Activated T-helper 1 cell treated with anti-CD3 and anti-CD28 coated beads, Interleukin-2, amount 50 U/mL, for 16 hours (primary cell): ENCODE measurements at places on chromosomes 3 and 15.

GRCh38 chr3:177110386-177110785 lies 86.9 kb downstream of the TBL1XR1 start:
- DNase-seq = no peak

GRCh38 chr15:98920091-98920880 lies 87.3 kb downstream of the PGPEP1L start:
- no peak for DNase-seq

DNA sequence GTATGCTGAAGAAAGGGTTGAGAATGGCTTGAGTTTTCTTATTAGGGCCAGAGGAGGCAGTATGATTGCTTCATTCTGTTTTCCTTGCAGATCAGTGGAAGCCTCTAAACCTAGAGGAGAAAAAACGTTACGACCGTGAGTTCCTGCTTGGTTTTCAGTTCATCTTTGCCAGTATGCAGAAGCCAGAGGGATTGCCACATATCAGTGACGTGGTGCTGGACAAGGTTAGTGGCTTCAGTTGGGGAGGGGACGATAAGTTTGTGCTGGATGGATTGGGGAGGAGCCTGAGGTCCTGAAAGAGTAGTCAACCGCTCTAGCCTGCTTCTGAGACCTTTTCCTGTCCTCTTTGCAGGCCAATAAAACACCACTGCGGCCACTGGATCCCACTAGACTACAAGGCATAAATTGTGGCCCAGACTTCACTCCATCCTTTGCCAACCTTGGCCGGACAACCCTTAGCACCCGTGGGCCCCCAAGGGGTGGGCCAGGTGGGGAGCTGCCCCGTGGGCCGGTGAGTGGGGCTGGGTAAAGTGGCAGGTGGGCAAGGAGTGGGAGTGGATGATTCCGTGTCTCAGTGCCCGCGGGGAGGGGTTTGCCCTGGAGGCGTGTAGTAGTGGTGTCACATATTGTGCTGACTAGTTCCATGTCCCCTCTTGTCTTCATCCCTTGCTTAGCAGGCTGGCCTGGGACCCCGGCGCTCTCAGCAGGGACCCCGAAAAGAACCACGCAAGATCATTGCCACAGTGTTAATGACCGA lies 8.5 kb downstream of the EIF4G1 start:
- no peak for DNase-seq

DNA sequence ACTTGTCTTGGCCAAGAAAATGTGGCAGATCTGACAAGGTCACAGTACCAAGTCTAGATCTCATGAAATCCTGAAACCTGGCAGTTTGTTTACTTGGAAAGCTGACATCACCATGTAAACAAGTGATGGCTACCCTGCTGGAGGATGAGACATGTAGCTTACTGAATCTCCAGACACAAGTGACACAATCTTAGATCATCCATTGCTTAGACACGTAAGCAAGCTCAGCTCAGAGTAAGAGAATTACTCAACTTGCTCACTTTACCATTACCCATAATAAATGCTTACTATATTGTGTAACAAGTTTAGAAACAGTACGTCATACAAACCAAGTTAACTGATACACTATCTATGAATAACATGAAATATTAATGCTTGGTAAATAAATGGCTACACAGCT lies 263.8 kb downstream of the TBC1D5 start:
- DNase-seq = no peak

DNA sequence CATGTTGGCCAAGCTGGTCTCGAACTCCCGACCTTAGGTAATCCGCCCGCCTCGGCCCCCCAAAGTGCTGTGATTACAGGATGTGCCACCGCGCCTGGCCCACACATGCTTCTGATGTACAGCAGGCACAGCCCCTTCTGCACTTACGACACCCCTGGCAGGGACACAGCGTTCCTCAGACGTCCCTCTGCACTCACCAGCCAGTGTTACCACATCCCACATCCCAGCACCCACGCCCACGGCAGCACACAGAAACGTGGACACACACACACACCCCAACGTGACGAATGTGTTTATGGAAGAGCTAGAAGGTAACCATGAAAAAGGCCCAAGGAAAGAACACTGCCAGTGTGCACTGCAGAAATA lies 576 bp upstream of the RPAP1 start:
- DNase-seq = no peak

DNA sequence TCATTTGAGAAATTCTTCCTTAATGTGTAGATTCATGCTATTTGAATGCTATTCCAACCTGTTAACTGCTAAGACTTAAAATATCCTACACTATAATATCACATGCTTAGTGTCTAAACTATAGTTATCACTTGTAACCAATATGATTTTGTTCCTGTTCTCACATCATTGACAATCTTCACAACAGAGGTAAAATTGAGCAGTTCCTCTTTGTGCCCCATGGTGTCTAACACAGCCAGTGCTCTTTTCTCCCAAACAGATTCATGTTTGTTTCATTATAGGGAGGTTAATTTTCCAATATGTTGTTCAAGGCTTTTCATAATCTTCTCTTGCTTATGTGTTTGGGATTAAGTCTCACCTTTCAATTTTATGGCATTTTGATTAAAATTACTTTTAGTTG lies 591.1 kb downstream of the ZPLD1 start:
- DNase-seq = no peak

DNA sequence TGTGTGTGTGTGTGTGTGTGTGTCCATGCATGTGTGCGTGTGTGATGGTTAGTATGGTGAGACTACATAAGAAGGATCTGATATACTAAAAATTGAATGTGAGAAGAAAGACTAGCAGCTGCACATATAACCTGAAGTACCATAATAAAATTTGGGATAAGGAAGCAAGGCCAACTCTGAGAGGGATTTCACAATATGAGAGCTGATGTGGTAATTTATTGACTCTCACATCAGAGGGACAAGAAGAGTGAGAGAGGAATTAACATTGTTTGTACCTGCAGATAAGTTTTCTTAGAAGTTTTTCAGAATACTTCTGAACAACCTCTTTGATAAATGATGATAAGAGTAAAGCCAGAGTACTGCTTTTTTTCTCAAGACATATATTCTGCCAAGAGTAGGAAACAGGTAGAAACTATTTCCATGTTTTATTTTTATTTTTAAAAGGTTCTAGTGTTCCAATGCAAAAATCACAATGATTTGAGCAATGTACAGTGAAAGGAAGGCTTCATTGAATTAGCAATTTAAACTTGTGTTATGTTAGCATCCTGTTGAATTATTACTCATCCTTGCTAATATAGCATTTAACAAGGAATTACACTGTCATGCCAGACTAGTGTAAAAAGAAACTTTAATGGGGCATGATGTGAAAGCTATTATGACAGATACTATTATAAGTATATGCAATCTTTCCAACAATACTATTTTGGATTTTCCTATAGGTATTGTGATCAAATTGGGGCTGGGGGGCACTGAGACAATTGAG lies 415.5 kb upstream of the ARPP21 start:
- no peak for DNase-seq

DNA sequence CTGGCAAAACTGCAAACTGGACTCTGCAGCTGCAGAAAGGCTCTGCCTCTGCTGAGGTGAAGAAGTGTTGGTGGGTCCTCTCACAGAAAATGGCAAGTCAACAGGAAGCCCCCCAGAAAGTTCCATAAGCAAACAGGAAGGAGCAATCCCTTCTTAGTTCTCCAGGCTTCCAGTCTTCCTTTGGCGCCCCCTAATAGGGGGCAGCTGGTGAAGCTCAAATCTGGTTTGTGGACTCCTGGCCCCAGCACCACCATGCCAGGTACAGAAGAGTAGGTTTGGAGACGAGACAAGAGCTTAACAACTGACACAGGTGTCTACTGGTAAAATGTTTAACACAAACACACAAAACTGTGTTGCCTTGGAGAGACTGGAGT lies 35.5 kb downstream of the LEO1 start:
- no peak for DNase-seq
